KBM-7 (cell line): ENCODE measurements at places on chromosomes 6 and 20.

DNA sequence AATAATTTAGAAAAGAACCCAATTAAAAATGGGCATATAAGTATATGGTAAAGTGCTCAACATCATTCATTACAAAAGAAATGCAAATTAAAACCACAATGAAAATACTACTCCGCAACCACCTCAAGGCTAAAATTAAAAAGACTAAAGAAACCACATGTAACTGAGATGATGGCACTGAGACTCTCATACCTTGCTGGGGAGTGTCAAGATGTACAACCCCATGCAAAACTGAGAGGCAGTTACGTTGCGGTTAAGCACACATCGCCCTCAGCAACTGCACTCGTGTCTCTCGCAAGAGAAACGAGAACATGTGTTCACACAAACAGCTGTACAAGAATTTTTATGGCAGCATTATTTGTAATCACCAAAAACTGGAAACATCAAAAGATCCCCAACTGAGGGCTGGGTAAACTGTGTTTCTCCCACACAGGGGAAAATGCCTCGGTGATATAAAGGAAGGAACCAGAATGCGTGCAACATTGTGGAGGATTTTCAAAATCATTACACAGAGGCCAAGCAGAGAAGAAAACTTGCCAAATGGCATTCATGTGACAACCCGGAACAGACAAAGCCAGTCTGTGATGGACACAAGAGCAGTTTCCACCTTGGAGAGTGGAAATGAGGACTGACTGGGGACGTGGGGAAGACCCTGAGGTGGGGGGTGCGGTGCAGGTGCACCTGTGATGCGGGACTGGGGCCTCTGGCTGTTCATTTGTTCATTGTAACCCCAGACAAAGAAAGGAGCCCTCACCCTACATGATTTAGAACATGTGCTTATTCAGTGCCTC is 144.9 kb downstream of the WDR27 start:
- no peak for DNase-seq

GRCh38 chr6:13965582-13966127 is 40.9 kb downstream of the RNF182 start:
- peak; percentile 3 for DNase-seq

GRCh38 chr20:6588296-6588695 is 179.2 kb upstream of the BMP2 start:
- no peak for DNase-seq

DNA sequence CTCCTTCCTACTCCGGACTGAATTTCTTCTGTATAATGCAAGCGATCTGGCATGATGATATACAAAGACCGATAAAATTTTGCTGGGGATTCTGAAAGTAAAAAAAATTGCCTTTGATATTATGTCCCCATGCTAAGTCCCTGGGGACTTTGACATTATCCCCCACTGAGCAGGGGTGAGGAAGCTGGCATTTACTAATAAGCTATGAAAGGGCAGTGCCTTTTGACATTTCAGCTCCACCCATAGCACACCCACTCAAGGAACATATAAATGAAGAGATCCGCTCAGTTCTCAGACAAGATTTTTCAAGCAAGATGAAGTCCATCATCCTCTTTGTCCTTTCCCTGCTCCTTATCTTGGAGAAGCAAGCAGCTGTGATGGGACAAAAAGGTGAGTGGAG is at the start of gene SEMG2:
Gene SEMG2, plus strand, starts transcription at position 298 of the 400 bp plus-strand sequence. Its CDS starts 17 bp downstream, at position 315.
- DNase-seq: no peak

DNA sequence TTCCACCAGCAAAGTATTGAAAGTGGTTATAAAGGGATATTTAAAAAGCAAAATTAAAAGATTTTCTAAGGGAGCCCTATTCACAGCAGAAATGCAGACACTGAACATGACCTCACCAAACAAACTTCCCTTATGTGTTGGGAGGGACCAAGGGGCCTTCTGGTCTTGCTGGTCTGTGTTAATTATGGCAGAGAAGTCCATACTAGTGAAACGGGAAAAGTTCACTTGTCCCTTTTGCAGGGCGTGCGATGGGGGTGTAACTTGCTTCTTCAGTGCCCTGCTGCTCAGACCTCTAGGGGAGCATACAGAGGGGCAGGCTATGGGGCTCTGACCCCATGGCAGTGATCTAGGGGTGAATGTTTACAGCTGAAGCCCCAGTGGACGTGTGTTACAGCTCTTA is 53.0 kb upstream of the ZNF337 start:
- no peak for DNase-seq

GRCh38 chr6:97563529-97563928 is 280.5 kb upstream of the MMS22L start:
- no peak for DNase-seq

DNA sequence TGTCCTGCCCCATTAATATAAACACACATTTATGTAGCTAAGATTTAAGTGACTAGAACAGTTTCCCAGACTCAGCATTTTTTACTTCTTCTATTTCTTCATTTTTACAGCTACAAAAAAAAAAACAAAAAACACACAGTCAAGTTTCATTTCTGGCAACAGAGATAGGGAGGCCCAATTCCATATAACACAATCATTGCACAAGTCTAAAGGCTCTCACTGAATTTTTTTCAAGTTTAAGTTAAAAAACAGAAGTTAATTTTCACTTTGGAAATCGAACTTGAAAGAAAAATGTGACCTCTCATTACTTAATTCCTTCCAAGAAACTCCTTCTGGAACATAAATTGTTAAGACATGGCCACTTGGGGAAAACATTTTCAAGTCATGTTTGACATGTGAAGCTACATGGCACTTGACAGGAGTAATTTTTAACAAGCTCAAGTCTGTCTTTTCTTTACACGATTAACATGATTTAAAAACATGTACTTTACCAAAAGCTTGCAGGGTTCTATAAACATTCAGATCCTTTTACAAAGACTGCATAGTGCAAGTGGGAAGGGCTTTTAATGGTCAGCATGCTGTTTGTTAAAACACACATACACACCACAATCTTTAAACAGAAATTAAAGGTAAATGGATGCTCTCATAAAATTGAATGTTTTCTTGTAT is 100.1 kb upstream of the CCDC28A start:
- DNase-seq: peak; percentile 61

- no peak for DNase-seq
Measured at GRCh38 chr6:127717384-127717783, 140.4 kb downstream of the C6orf58 start.

DNA sequence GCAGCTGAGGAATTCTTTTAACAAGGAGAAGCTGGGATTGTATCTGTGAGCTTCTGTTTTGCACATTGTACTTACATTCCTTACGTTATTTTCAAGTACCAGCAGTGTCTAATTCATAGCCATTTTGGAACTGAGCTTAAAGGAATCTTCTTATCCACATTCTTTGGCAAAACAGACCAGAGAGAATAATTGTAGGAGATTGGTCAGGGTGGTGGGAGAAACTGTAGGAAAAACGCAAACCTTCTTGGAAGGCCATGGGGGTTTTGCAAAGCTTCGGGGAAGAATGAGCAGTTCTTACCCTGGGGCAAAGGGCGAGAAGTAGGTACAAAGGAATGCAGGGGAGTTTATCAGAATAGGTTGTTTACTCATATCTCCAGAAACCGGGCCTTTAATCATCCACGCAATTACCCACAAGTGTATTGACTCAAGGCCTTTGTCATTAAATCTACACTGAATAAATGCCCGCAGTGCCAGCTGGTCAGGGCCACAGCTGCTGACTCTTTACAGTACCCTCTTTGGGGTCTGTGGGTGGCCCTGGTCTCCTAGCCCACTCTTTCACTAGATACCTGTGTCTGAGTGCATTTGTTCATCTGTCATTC is 39.6 kb upstream of the SPTLC3 start:
- DNase-seq: no peak

GRCh38 chr6:98824162-98824901 is 10.0 kb upstream of the POU3F2 start:
- no peak for DNase-seq

DNA sequence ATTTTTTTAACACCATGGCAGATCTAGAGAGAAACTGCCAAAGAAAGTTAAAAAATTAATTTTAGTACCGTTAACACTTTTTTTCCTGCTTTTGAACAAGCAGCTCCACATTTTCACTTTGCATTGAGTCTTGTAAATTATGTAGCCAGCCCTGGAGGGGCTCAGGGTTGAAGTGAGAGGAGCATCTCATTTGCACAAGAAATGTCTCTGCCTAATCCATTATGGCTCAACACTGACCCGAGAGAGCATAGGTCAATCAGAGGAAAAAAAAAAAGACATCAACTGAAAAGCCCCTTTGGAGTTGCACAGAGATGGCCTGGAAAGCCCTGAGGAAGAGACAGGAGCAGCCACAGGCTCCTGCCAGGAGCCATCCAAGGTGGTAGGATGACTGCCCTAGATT is 4.3 kb upstream of the SLPI start:
- DNase-seq: no peak

- DNase-seq: peak; percentile 78
Measured at GRCh38 chr6:49531774-49532569, 18.5 kb upstream of the C6orf141 start.

DNA sequence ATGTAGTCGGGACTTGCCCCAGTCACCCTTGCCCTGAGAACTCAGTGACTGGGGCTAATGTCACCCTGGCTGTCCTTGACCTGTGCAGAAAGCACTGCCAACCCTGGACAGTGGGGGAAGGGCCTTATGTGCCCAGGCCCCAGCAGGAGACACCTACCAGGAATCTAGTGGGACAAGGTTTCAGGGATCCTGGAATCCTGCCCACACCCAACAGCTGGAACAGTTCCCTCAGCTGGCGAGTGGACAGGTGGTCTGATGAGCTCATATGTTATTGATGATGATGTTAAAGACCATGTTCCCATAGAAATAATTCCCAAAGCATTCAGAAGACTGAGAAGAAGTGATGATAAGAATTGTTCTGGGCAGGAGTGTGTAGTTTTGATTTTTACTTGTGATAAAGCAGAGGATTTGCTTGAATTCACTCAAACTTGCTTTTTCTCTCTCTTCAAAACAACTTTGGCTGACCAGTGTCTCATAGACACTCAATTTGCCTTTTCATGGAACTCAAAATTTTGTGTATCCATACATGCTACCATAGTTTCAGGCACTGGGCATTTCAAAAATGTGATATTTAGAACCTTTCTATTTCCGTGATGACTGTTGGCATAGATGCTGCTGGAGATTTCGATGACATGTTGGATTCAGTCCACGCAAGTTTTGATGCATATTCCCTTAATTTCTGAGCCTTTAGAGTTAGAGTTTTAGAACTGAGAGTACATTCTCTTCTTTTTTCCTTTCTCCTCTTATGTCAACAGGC is 79.3 kb downstream of the SLC22A3 start:
- DNase-seq: no peak

GRCh38 chr6:52375780-52376556 is 14.0 kb downstream of the PAQR8 start:
- DNase-seq: no peak

GRCh38 chr6:12230523-12230922 is 59.6 kb upstream of the EDN1 start:
- no peak for DNase-seq

DNA sequence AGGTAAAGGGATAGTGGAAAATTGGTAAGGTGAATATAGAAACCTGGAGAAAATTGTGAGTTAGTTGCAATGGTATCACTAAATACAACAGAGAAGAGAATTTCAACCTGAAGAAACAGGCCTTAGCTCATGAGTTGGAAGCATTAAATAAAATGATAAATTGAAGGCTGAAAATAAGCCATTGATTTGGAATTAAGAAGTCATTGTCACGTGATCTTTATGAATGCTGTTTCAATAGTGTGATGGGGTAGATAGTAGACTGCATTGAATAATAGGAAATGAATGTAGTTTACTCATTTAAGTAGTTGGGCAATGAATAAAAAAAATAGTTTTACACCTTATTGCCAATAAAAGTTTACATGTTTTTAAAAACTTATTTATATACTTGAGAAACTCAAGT is 88.5 kb upstream of the ADGRB3 start:
- DNase-seq: no peak

- DNase-seq: no peak
Measured at GRCh38 chr6:164967102-164967501, 342.3 kb downstream of the C6orf118 start.

DNA sequence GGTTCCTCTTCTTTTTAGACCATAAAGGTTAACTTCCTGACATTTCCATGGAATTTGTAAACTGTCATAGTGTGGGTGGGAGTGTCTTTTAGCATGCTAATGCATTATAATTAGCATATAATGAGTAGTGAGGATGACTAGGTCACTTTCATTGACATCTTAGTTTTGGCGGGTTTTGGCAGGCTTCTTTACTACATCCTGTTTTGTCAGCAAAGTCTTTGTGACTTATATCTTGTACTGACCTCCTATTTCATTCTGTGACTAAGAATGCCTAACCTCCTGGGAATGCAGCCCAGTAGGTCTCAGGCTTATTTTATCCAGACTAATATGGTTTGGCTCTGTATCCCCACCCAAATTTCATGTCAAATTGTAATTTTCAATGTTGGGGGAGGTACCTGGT is 149.6 kb upstream of the SYNCRIP start:
- DNase-seq: no peak

GRCh38 chr6:105677671-105678475 is 275.0 kb upstream of the PREP start:
- no peak for DNase-seq

GRCh38 chr20:15886250-15886649 is 687.0 kb downstream of the KIF16B start:
- no peak for DNase-seq

DNA sequence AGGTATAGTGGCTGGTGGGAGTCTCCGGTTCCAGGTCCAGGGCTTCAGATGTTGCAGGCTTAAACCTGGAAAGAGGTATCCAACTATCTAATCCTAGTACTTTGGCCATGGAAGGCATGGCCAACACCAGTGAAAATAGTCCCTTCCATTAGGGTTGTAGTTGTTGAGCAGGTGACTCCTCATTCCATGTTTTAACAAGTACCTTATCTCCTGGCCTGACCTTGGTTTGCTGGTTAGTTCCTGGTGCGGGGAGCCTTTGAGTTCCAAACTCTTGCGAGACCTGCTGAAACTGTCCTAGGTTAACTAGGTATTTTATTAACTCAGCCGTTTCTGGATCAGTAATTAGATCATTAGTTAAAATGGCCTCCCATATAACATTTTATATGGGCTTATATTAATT is 165.1 kb upstream of the PROKR2 start:
- no peak for DNase-seq

GRCh38 chr6:160051390-160051789 is 70.2 kb upstream of the SLC22A1 start:
- DNase-seq: peak; percentile 50

GRCh38 chr6:43970913-43971775 is 156.1 kb downstream of the MRPL14 start:
- DNase-seq: no peak

DNA sequence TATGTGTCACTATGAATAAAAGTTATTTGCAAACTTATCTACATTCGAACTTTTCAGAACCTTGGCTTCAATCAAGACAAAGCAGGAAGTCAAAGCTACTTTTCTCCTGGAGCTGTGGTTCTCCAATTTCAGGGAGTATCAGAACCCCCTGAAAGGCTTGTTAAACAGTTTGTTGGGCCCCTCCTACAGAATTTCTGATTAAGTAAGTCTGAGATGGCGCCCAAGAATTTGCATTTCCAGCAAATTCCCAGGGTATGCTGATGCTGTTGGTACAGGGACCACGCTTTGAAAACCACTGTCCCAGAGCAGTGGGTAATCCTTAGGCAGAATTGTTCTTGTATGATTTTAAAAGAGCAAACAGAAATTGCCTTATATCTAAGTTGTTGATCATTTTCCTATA is 189.9 kb upstream of the KCNG1 start:
- no peak for DNase-seq

- DNase-seq: peak; percentile 75
Measured at GRCh38 chr20:59912609-59913008, 20.8 kb downstream of the SYCP2 start.
